ENCODE measurements at places on chromosomes 1 and 21.
A peak's percentile ranks its signal among the peaks of the same experiment; 100 is the strongest.

DNA sequence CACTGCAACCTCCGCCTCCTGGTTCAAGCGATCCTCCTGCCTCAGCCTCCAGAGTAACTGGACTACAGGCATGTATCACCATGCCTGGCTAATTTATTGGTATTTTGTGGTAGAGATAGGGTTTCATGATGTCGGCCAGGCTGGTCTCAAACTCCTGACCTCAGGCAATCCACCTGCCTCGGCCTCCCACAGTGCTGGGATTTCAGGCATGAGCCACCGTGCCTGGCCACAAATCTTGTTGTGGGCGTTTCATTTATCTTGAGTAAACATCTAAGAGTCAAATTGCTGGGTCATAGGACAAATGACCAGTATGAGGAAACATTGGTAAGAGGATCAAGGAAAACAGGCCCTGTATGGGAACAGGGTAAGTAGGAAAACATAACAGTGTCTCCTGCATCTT lies 17.9 kb downstream of the TMEM200B start:
- DNase-seq, result no peak

DNA sequence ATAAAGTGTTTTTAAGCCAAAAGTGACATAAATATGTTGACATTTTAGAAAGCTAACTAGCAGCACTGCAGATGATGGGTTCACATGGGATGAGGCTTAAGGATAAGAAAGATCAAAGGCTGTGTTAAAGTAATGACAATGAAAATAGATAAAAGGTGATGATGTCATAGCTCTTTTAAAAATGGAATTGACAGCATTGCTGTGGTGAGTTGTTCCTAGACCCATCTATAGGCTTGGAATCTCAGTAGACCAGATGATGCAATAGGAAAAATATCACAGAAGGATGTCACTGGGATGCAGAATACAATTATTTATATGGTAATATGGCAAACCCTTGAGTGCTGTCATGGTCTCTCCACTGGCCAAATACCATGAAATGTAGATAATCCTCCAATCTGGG lies 286.0 kb downstream of the PLA2G4A start:
- no peak for DNase-seq

DNA sequence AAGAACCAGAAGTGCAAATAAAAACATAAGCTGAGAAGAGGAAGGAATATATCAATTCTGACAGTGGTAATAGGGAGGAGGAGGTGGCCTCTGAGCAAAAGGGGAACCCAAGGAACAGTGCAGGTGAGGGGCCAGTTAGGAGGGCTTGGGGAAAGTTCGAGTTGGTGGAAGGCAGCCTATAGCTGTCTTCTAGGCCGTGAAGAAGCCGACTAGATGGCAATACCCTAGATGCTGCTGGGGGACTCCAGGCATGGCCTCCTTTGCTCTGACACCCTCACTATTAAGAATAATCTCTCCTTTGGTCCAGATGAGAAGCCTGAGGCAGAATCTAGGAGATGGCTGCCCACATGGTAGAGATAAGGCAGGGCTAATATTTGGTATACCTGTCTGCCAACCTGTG lies 351.1 kb upstream of the PLXNA2 start:
- DNase-seq, result no peak

DNA sequence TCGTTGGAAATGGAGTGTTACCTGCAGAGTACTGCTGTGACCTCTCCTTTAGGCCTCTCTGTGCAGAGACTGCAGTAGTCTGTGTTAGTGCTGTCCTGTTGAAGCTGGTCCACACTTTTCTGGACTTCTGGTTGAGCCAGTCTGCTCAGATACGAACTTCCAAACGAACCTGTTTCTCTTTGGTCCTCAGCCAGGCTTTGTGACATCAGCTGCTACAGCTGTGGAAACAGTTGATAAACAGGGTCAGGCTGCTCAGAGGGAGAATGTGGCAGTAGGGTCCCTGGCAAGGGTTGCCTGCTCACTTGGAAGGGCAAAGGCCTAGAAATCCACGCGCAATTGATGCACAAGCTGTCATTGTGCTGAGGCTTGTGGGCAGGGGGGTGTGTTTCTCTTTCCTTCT lies 98.8 kb downstream of the NOS1AP start:
- no peak for DNase-seq

DNA sequence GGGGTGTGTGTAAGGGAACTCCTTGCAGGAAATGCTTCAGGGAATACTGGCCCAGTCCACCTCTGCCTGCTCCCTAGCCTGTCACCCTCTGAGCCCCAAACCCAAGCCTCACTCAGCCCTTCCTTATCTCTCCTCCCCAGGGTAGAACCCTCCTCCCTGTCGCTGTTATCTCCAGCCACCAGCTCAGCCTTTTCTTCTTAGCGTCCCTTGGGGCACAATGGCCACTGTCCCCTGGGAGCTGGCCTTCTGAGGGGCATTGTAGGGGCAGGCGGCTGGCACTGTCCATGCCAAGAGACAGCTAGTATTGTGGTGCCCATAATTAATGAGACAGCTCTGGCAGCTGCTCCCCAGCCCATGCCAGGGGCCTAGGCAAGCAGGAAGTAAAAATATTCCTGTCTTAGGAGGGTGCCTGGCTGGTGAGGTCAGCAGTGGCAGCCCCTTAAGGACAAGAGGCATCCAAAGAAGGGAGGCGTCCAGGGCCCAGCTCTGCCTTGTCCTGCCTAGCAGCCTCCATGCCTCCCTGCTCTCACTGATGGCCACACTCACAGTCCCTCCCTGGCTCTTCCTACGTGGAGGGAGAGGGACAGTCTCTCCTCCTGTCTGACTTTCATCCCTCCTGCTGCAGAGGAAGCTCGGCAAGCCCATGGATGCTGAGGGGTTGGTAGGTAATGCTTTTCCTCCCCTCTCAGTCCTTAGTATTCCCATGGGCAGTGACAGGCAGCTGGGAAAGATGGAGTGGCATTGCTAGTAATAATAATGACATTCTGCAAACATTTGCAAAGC lies 37.5 kb downstream of the KCNQ4 start:
- no peak for DNase-seq

DNA sequence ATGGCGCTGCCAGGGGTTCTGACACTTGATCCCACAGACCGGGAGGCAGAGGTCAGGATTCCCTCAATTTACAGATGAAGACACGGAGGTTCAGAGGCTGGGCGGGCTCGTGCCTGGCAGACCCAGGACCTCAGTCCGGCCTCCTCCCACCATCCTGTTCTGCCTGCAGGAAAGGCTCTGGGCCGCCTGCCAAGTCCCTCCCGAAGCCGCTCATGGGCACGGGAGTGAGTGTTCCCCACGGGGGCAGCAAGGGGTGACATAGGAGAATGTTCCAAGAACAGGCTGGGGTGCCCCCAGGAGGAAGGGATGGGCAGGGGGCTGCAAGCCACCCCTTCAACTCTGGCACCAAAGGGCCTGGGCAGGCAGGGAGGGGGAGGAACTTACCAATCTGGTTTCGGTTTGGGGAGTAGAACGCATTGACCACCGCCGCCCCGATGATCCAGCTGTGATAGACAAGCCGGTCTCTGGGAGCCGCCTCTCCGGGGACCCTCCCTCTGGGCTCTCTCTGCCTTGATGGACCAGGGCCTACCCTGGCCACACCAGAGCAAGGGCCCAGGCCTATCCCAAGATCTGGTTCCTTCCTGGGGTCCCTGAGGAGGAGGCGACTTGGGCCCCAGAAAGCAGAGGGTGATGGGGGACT lies 7.5 kb downstream of the PRXL2B start:
- DNase-seq, result no peak

GRCh38 chr1:245876586-245876985 lies 630.5 kb downstream of the SMYD3 start:
- no peak for DNase-seq

GRCh38 chr1:90044346-90044745 lies 49.4 kb downstream of the ZNF326 start:
- no peak for DNase-seq

DNA sequence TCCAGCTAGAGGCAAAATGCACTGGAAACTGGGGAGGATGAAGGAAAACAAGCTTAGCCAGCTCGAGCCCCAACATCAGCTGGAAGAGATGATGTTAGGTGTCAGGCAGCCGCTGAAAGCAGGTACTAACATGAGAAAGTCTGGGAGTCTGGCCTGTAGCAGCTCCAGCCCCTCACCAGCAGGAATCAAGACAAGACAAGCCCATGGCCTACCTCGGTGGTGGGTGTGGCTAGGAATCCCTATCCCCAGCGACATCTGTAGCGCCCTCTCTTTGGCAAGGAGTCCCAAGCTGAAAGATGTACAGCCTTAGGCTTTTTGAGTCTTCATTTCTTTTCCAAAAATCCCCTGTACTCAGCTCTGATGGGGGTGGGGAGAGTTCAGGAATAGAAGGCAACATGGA lies 2.6 kb downstream of the DLGAP3 start:
- no peak for DNase-seq

- no peak for DNase-seq
Measured at GRCh38 chr1:44860331-44860730, 17.3 kb upstream of the PTCH2 start.

DNA sequence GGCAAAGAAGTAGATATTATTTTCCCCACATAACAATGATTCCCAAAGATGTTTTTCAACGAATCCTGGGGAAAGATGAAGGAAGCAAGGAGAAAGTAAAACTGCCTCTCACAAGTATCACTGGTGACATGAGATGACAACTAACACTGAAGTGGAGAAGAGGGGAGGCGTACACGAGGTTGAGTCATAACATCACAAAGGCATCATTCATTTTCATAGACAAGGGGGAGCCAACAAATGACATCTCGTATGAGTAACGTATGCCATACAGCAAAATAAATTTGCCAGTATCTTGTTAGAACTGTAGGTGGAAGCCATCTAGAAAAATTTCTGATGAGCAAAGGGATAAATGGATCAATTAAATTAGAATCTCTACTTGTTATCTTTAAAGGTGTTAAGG lies 56.6 kb downstream of the ATP1B1 start:
- no peak for DNase-seq

GRCh38 chr1:173590557-173590956 lies 12.3 kb downstream of the SLC9C2 start:
- DNase-seq, result no peak

- no peak for DNase-seq
Measured at GRCh38 chr21:41325138-41325912, 8.7 kb downstream of the FAM3B start.

DNA sequence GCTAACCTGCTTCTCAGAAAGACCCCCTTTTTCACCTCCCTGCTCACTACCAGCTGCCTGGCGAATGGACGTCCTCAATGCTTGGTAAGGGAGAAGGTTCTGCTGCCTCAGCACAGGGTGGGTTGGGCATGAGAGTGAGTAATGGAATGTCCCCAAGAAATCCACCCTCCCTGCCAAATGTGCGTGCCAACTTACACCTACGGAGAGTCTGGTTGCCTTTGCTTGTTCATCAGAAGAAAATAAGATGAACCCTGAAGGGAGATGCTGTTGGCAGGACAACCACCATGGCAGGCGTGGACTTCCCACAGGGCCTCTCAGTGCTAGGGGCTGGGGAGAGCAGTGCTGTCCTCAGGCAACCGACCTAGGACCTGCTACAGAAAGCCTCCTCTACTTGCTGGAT lies 106.0 kb downstream of the XCL2 start:
- no peak for DNase-seq

GRCh38 chr1:235679644-235680043 lies 30.1 kb upstream of the GNG4 start:
- DNase-seq, result no peak

- peak; percentile 4 for DNase-seq
Measured at GRCh38 chr1:218568962-218569550, 223.9 kb downstream of the TGFB2 start.

GRCh38 chr1:23872421-23872820 lies 4.3 kb upstream of the FUCA1 start:
- no peak for DNase-seq

DNA sequence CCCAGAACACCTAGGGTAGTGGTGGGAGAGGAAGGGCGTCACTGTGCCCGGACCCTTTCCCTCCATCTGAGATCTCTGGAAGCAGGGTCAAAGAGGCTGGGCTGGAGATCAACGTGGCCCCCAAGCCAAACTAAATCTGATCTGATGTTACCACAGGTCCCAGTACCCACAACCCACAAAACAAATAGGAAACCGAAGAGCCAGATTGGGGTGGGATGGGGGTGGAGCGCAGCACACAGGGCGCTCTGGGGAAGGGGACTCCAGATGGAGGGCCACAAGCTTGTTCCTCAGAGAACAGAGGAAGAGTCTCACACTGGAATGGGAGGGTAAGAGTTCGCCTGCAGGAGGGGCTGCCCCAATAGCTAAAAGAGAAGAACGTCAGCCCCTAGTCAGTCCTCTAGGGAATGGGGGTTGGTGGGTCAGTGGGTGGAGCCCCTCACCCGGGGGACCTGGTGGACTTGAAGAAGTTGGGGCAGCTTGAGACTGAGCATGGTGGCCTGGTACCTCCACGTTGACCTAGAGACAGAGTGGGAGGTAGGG lies 1.5 kb downstream of the PAQR6 start:
- no peak for DNase-seq

- peak; percentile 48 for DNase-seq
Measured at GRCh38 chr1:41823471-41823870, 95.3 kb downstream of the HIVEP3 start.

GRCh38 chr1:26470878-26471497 lies 1.3 kb upstream of the HMGN2 start:
- DNase-seq, result no peak

DNA sequence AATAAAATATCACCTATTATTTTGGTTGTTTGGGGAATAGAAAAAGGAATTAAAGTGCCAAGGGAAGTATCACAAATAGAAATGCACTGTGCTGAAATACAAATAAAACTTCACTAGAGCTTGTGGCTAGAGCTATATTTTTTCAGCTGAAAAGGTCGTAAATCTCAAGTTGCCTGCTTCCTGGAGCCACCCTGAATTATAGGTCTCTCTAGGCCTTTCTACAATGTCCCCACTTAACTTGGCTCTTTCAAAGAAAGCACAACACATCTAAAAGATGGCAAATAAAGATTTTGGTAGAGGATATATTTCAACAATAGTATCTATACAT lies 5.0 kb upstream of the RNF2 start:
- DNase-seq, result no peak

- no peak for DNase-seq
Measured at GRCh38 chr1:22963044-22963677, 9.5 kb downstream of the LACTBL1 start.

GRCh38 chr1:184492536-184492935 lies 105.7 kb downstream of the C1orf21 start:
- no peak for DNase-seq

GRCh38 chr21:33608559-33608958 lies 20.1 kb upstream of the DONSON start:
- DNase-seq, result no peak

GRCh38 chr1:44217809-44218410 lies 4.6 kb downstream of the DMAP1 start:
- DNase-seq, result peak; percentile 91

- no peak for DNase-seq
Measured at GRCh38 chr1:22041505-22041904, 11.0 kb upstream of the CDC42 start.
